Endodermal cell (in vitro differentiated cells): ENCODE measurements at places on chromosomes 5 and 9. TPM values are rescaled to one million over a fixed set of nuclear protein-coding genes. Genes with fewer than 3 reads are reported as not detected.

The PTGES gene
- 0.29 and 0.56 TPM in 2 replicates for total RNA-seq

The IFNA21 gene
- not detected in 3 replicates for total RNA-seq

The MAN1B1 gene
- 56.4 and 62.1 TPM in 2 replicates for total RNA-seq

The ANKRD55 gene
- total RNA-seq: 0.27 TPM in 1 of 3 replicates, not detected in the others

The MRPL36 gene
- total RNA-seq: 16.2 to 50.3 TPM (median 44.0 TPM) in 3 replicates

The ZFP2 gene
- 1.3 and 3.3 TPM in 2 replicates for total RNA-seq

The SPATA6L gene
- 0.88 to 1.3 TPM (median 1.2 TPM) in 3 replicates for total RNA-seq
